ENCODE measurements at places on chromosomes 7 and 10.
A peak's percentile ranks its signal among the peaks of the same experiment; 100 is the strongest.

DNA sequence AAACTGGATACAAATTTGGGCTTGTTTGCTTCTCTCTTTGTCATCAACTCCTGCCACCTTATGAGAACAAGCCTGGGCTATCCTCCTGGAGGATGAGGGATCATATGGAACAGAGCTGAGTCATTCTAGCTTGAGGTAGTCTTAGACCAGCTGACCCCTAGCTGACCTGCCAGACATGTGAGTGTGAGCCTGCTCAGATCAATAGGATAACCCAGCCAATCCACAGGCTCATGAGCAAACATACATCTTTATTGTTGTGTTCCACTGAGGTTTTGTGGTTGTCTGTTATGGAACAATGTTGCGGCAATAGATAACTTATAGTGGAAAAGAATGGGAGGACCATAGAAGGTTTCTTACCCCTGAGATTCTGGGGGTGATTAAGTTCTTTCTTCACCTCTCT lies 54.5 kb upstream of the FAM180A start:
- DNase-seq, result no peak

DNA sequence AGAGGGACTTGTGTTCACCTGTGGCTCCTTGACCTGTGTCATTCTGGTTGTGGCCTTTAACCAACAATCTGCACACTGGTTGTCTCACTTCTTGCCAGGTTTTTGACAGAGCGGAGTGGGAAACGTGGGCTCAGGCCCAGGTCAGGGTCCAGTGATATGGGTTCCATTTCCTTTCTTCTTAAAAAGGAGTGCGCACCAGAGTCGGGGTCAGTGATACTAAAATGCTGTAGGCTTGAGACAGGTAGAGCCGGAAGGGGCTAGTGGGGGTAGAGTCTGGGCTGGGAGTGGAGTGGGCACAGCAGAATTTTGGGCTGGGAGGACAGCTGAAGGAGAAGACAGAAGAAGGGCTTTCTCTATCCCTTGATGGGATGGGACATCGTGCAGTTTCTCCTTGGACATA lies 61.2 kb downstream of the SH2D4B start:
- DNase-seq, result no peak

DNA sequence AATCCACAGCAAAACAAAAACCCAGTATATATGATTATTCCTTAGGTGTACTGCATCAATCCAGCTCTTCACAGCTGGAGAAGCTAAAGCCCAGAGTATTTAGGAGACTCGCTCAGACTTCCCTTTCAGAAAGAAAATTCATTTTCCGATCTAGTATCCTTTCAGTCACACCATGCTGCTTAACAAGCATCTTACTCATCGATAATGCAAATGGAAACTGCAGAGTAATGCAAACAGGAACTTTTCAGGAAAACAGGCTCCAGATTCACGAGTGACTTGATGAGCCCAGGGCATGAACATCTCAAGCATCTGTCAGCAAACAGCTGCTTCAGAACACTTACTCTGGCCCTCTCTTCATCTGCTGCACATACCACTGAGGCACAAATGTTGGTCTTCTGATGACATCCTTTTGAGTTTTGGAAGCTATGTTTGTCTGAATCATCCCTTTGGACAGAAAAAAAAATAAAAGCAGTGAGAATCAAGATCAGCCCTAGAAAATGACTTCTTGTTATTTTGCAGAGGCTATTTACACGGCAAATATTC lies 24.9 kb upstream of the ZC3HAV1L start:
- DNase-seq, result no peak

- no peak for DNase-seq
These were observed 187.8 kb downstream of the SDK1 start for GRCh38 chr7:3488829-3489228.

DNA sequence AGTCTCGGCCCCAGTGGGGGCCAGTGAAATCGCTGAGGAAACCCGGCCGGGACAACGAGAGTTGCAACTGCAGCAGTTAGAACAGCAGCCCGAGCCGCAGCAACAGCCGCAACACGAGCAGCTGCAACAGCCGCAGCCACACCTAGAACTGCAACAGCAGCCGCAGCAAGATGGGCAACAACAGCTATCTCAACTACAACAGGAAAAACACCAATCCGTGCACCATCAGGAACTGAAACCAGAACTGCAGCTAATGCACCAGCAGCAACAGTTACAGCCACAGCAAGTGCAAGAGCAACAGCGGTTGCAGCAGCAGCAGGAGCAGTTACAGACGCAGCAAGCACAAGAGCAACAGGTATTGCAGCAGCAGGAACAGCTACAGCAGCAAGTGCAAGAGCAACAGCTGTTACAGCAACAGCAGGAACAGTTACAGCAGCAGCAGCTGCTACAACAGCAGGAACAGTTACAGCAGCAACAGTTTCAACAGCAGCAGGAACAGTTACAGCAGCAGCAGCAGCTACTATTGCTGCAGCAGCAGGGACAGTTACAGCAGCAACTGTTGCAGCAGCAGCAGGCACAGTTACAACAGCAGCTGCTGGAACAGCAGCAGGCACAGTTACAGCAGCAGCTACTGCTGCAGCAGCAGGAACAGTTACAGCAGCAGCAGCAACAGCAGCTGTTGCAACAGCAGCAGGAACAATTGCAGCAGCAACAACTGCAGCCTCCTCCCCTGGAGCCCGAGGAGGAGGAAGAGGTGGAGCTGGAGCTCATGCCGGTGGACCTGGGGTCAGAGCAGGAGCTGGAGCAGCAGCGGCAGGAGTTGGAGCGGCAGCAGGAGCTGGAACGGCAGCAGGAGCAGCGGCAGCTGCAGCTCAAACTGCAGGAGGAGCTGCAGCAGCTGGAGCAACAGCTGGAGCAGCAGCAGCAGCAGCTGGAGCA lies 6.1 kb downstream of the ZNF853 start:
- DNase-seq, result no peak

- no peak for DNase-seq
These were observed 132.1 kb upstream of the CDK6 start for GRCh38 chr7:92968502-92968901.

GRCh38 chr7:36611703-36612102 lies 112.6 kb downstream of the AOAH start:
- DNase-seq, result no peak

GRCh38 chr7:158191671-158192070 lies 396.0 kb downstream of the PTPRN2 start:
- DNase-seq, result no peak

- peak; percentile 68 for DNase-seq
These were observed 297.3 kb upstream of the LYZL1 start for GRCh38 chr10:28991333-28992270.

DNA sequence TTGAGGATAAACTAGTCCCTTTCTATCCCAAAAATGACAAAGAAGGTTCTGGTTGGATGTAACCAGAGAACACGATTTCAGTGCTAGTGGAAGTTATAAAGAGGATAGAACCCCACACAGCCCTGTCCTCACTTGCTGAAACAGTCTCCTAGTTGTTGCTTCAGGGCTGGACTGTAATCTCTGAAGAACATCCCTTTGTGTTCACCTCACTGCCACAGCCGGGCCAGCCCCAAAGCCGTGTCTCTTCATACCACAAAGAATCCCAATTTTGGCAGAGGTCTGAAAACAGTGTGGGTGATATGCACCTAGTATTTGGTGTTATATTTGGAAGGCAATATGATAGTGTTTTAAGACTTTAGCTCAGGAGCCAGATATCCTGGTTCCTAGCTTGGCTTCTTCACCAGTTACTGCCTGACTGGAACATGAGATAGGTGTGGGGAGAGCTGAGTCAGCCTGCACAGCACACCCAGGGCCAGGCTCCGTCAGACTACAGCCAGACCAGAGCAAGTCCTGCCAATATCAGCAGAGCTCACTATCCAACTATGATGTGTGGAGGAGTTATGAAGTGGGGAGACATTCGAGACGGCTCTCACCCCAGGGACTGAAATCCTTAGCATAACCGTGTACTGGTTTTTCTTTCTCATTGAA lies 21.2 kb downstream of the CYP3A4 start:
- DNase-seq, result peak; percentile 81

DNA sequence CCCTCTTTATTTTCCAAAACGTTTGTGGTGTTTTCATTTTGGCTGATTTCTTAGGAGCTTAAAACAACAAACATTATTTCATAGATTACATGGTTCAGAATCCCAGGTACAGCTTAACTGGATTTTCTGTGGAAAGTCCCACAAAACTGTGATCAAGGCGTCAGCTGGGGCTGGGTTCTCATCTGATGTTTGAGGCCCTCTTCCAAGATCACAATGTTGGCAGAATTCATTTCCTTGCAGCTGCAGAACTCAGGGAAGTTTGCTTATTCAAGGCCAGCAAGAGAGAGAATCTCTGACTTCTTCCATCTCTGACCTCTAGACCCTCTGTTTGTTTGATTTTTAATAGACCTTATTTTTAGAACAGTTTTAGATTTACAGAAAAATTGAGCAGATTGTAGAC lies 108.4 kb upstream of the AGK start:
- no peak for DNase-seq

DNA sequence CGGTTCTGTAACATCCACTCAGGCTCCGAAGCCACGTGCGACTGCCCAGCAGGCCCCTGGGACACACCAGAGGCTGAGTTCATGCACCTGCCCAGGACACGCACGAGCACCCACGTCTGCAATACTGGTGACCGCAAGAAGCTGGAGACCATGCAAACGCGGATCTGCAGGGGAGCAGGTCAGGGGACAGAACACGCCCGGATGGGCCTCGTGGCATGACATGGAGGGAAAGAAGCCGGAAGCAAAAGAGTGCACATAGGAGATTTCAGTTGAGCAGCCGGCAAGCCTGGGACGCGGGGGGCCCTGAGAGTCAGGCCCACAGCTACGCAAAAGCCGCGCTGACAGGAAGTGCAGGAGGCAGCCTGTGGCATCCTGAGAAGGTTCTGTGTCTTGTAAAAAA lies 73.7 kb downstream of the FOXL3 start:
- no peak for DNase-seq

GRCh38 chr7:69845721-69846495 lies 247.6 kb downstream of the AUTS2 start:
- DNase-seq, result no peak

DNA sequence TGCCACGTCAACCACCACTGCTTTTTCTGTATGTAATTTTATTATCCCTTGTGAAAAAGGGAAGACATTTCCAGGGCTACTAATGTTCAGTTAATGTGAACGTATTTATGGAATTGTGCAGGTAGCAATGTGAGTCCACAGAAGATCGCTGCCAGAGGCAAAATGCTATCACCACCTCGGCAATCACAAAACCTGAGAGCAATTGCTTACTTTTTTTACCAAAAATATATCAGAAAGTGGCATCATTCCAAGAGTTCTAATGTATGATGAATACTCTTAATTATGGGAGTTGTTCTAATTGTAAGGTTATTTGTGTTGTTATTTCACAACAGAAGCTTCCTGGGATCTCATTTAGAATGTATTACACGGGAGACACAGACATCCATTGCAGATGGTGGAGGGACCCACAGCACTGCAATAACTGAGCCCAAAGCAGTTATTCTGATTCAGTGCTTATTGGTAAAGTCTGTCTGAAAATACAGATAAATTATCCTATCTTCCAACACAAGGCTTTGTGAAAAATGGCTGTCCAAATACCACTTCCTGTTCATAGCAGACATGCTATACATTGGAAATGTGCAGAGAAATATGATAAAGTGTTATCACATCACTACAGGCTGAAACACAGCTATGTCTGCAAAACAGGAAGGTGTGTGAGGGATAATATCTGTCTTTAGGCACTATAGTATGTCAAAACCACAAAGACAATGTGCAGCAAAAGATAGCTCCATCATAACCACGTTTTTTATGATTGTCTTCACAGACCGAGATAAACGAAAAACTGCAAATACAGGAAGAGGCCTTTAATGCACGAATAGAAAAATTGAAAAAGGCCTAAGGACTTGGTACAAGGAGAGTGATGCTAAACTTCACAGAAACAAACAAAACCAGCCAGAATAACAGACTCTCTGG lies 102.7 kb downstream of the CABCOCO1 start:
- DNase-seq, result no peak

GRCh38 chr7:51046482-51046881 lies 263.8 kb upstream of the GRB10 start:
- DNase-seq, result no peak

GRCh38 chr10:108490944-108491343 lies 1326.4 kb upstream of the SORCS1 start:
- no peak for DNase-seq

DNA sequence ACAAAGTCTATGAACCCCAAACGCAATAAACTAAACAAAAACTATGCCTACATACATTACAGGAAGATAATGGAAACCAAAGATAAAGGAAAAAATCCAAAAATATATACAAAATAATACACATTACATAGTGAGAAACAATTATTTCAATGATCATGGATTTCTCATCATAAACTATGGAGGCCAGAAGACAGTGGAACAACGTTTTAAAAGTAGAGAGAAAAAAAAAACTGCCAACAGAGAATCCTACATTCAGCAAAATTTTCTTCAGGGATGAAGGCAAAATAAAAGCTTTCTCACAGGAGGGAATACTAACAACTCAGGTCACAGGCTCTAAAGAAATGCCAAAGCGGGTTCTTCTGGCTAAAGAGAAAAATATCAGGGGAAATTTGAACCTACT lies 42.9 kb upstream of the FAM13C start:
- no peak for DNase-seq

DNA sequence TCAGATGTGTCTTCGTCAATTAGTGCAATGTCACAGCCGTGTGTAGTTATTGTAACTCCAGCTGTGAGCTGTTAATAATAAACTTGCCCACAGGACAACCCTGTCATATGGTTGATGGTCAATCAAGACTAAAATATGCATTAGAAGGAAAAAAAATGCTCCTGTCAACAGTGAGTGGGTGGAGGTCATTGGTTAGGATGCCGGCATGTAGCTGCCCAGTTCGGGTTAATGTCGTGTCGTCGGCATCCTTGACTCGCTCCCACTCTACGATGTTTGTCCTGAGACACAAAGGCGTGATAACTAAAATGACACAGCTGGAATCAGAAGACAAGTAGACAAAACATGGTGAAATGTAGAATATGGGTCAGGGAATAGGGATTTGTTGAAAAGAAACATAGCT lies 442.8 kb upstream of the NPVF start:
- DNase-seq, result no peak

DNA sequence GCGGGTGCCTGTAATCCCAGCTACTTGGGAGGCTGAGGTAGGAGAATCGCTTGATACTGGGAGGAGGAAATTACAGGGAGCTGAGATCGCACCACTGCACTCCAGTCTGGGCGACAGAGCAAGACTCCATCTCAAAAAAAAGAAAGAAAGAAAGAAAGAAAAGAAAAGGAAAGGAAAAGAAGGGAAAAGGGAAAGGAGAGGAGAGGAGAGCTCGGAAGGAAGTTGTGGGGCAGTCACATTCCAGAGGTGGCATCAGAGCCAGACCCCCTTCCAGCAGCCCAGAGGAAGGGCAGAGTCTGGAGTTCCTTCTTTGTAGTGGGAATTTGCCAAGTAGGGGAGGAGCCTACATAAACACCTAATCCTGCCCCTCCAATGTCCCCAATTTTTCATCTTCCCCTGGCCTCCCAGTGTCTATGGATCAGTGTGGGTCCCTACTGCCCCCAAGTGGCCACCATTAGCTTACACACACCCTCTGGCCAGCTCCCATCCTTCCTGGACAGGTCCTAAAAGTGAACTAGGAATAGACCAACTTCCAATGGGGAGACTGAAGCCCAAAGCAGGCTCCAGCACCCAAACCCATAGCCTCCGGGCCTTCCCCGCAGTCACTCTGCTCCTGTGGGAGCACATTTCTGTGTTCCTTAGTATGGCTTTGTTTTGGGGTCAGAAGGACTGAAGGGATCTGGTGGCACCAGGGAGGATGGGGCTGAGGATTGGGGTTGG lies 39.6 kb upstream of the HSPB1 start:
- peak; percentile 69 for DNase-seq

Measured in fibroblast of the aortic adventitia (primary cell).